Renal pelvis (tissue), 12 donors: ENCODE measurements at places on chromosomes 3 and 15. TPM values are rescaled to one million over a fixed set of nuclear protein-coding genes. Genes with fewer than 3 reads are reported as not detected.

DNA sequence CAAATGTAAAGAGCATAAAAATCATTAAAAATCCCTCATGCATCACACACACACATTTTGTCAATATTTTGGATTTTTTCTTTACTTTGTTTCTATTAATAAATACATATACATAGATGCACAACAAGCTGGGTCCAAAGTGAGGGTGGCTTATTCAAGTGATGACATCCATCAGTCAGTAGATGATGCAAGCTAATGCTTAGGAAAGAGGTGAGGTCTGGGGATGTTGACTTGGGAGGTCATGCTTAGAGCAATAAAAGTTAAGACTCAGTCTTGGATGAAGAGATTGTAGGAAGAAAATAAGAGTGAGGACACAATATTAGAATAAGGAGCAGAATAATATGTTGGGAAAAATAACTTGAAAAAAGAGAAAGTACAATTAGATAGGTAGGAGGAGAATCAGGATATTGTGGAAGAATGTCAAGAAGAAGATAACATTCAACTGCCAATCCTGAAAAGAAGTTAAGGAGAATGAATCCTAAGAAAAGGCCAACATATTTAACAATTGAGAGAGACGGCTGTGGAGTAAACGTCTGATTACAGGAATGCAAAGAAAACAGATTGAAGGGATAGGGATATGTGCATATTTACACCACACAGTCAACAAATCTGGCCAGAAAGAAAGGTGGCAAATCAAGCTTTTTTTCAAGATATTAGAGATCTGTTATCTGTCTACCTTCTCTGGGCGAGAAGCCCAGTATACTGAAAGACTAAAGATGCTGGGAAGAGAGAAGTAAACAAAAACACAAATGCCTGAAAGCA lies 111.0 kb upstream of the TJP1 start:
- no peak for DNase-seq

DNA sequence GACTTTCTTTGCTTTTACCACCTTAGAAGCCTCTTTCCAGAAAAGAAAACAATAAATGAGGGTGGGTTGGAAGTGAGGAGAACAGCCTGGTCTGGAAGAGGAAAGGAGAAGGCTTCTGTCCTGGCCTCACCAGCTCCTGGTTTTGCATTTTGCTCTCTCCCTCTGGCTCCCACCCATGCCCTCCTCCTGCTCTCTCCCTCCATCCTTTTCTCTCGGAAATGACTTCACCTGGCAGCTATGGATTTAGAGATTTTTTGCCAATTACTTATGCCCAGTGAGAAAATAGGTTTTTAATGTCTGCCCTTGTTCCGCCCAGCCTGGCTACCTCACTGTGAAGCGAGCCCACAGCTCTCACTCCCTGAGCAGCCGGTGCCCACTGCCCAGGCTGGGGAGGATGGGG lies 77.9 kb upstream of the NTRK3 start:
- no peak for DNase-seq

DNA sequence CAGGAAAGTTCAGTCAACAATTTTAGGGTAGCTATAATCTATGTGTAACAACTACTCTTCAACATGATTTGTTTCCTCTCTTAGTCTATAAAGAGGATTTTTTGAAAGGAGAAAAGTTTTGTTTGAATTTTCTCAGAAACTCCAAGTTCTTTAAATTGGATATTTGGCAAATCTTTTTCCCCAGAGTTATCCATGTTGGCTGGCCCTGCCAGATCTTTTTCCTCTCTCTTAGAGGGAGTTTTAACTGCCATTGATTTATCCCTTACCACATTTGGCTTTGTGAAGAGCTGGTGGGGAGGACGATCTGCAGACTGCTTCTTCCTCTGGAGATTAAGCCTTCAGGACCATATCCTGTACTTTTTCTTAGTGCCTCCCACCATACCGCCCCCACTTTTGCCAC lies 64.9 kb upstream of the ROPN1 start:
- no peak for DNase-seq

CACNA2D2 gene
- 17.2 TPM for polyA plus RNA-seq
